Hematopoietic multipotent progenitor cell (in vitro differentiated cells): ENCODE measurements at places on chromosomes 5 and 9.

- no peak for DNase-seq
Measured at GRCh38 chr9:125156551-125156950, 13.2 kb upstream of the SCAI start.

DNA sequence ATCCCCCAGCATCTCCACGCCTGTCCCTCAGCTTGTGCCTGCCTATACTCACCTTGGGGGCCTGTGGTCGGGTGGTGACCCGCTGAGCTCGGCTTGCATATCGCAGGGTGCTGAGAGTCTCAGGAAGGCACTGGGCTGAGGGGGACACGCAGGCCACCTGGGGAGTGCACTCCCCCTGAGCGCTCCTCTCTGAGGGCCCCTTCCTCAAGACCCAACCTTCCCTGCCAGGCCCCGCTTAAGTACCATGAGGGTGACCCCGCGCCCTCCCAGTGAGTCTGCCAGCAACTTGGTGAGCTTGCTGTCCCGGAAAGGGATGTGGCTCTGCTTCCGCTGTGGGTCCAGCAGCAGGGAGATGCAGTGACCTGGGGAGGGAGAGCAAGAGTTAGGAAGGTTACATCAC lies 4.1 kb downstream of the KIF12 start:
- DNase-seq = no peak

GRCh38 chr9:116096046-116096445 lies 57.5 kb upstream of the PAPPA start:
- no peak for DNase-seq

- no peak for DNase-seq
Measured at GRCh38 chr9:35579130-35579529, 25.9 kb upstream of the TESK1 start.

GRCh38 chr5:173699966-173700365 lies 83.5 kb upstream of the BOD1 start:
- DNase-seq = no peak

DNA sequence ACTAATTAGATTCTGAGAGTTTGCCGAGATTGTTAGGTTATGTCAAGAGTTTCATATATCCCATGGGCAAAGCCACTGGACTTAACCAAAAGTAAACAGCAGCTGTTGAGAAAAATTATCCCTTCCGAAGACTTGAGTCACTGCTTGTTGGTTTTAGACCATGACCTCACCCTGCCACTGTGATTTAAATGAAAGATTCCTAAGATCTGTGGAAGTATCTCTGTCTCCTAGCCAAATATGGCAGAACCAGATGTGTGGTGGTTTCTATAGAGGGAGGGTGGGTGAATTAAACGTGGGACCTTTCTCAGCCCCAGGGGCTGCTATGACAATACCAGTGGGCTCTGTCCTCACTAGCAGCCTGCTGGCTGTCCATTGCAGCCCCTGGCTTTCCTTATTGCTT lies 19.3 kb downstream of the DMRT3 start:
- DNase-seq = no peak

- DNase-seq = no peak
Measured at GRCh38 chr9:110047232-110047954, 160.6 kb downstream of the C9orf152 start.

- peak; percentile 35 for DNase-seq
Measured at GRCh38 chr5:138369706-138370105, 17.2 kb downstream of the KDM3B start.

- DNase-seq = no peak
Measured at GRCh38 chr5:131981516-131981915, 29.9 kb downstream of the ACSL6 start.
